Right atrium auricular region (tissue), 2 donors: ENCODE measurements at places on chromosomes 6 and 20.

DNA sequence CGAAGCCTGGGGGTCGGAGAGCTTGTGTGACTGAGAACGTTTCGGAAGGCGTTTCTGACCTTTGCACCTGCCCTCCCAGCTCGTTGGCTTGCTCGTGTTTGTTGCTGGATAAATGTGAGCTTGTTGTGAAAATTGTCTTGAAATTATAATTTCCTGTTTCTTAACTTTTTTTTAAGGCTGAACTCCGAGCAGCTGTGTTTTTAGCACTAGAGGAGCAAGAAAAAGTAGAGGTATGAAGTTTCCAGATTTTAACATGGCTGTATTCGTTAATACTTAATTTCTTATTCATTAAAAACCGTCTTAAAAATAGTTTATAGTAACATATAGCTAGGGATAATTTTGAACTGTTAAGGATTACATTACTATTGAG, 672 bp downstream of the CEP43 start:
- no peak for DNase-seq

DNA sequence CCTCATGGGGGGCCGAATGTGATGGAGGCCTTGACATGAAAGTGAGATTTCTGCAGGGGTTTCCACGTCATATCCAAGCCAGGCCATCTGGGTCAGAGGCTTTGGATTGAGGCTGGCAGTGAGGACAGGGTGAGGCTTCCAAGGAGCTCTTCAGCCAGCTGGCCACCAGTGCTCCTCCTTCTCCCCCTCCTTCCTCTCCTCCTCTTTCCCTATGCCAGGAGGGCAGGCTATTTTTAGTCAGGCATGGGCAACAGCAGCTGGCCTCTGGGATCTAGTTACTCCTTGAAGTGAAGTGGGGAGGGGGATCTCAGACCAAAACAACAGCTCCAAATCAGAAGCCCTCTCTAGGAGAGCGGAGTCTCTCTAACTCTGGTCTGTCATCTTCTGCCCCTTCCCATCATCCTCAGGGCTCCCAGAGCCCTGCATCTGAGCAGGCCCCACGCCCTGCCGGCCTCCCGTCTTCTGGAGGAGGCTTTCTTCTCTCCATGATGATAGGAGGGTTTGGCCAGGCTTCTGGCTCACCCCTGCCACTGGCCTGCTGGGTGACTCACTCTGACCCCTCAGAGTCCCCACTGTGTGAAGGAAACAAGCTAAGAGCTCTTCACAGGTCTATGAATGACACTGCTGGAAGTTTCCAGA, 612 bp downstream of the TNNC2 start:
- DNase-seq: no peak

GRCh38 chr6:28393912-28394662, 5.5 kb downstream of the ZSCAN12 start:
- DNase-seq: no peak

- no peak for DNase-seq
Observed at GRCh38 chr6:109897025-109897424, 81.1 kb upstream of the GPR6 start.

GRCh38 chr6:48111143-48111506, at the start of gene PTCHD4:
Gene PTCHD4 (minus strand): TSS chr6:48111197. CDS start chr6:48068957, 42,240 bp downstream.
- no peak for DNase-seq

DNA sequence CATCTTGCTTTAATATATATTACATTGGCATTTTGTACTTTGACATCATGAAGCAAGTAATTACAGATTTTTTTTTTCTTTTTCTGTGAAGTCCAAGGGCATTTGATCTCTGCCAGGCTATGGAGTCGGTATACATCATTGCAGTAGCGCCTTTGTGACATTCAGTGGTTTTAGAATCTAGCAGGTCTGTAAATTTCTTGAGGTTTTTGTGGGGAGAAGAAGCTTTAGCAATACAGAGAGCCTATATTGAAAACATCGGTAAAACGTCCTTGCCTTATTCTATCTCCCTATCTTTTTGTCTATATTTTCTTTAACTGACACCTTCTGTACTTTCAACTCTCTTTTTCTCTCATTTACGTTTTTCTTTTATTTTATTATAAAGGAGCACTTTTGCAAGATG, 47.2 kb downstream of the DUSP22 start:
- DNase-seq: no peak

DNA sequence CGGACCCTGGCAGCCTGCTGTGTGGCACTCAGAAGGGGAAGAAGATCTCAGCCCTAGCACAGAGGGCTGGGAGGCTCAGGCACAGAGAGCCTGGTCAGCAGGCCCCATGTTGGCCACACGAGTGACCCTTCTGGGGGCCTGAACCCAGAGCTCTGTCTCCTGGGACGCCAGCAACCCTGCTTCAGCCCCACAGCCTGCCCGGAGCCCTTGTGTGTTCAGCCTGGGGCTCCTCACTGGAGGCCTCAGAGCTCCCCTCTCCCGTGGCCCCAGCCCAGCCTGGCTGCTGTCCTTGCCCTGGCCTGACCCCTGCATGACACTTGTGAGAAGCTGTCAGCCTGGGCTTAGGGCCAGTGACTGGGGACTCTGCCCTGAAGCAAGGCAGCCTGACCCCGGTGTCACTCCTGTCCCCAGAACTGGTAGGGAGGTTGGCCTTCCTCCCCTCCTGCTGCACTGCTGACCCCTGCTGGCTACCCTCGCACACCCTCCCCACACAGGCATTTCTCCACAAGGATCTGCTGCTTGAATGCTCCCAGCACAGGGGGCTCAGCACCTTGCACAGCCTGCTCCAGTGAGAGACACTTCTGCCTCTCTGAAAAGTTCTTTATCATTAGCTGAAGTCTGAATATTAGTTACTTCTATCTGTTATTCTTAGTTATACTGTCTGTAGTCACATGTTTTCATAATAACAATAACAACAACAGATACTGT, 15.4 kb upstream of the IP6K3 start:
- DNase-seq: no peak

DNA sequence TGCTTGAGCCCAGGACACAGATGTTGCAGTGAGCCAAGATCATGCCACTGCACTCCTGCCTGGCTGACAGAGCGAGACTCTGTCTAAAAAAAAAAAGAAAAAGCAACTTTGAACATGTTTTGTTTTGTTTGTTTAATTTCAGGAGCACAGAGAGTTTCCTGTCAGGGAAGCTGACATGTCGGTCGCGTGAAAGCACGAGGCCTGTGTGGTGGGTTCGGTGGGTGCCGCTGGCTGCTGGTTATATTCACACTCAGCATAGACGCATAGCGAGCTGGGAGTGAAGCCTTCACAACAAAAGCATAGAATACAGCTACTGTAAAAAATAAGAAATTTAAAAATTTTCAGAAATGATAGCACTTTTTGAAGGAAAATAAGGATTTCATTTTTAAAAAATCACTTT, 14.5 kb downstream of the MTG2 start:
- DNase-seq: no peak

GRCh38 chr6:131443514-131443913, 129.5 kb upstream of the ARG1 start:
- no peak for DNase-seq

- no peak for DNase-seq
Observed at GRCh38 chr6:25619217-25619616, 32.8 kb upstream of the SCGN start.

GRCh38 chr20:34736106-34736735, 32.1 kb downstream of the TP53INP2 start:
- no peak for DNase-seq

DNA sequence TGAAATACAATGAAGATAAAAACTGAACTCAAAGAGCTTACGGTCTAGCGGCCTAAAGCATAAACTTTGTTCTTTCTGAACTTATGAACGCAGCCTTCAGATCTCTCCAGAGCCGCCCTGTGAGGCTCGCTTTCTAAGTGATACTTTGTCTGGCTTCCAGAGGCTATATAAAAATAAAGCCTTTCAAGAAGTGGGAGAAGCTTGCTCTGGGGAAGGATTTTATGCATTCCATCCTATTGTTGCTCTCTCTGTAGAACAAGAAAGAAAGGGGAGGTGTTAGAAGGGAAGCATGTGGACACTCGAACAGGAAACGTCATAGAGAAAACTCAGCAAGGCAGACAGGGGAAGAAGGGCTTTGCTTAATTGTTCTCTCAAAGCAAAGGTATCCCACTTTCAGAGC, 77.0 kb downstream of the TBX18 start:
- DNase-seq: no peak

DNA sequence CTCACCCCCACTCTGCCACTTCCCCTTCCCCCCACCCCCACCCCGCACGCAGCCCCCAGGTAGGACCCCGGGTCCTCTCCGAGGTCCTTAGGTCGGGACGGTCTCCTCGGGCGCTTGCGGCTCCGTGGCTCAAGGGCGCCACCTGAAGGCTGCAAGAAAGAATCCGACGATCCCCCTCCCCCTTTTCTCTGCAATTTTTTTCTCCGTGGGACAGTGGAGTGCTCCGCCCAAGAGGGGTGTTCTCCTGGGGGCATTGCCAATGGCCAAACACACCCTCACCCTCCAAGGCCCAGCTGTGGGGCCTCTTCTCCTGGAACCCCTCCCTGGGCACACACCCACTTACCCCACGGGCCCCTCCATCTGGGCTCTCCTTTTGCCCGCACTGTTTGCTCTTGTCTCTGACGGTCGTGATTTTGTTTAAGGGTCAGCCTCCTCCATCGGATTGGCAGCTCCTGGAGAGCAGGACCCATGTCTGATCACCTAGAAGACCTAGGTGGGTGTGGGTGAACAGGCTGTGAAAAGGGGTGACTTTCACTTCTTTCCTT, 1.1 kb upstream of the TMEM74B start:
- no peak for DNase-seq

GRCh38 chr6:52407467-52407866, 12.7 kb upstream of the EFHC1 start:
- no peak for DNase-seq
